ENCODE measurements at places on chromosomes 3 and 15.

DNA sequence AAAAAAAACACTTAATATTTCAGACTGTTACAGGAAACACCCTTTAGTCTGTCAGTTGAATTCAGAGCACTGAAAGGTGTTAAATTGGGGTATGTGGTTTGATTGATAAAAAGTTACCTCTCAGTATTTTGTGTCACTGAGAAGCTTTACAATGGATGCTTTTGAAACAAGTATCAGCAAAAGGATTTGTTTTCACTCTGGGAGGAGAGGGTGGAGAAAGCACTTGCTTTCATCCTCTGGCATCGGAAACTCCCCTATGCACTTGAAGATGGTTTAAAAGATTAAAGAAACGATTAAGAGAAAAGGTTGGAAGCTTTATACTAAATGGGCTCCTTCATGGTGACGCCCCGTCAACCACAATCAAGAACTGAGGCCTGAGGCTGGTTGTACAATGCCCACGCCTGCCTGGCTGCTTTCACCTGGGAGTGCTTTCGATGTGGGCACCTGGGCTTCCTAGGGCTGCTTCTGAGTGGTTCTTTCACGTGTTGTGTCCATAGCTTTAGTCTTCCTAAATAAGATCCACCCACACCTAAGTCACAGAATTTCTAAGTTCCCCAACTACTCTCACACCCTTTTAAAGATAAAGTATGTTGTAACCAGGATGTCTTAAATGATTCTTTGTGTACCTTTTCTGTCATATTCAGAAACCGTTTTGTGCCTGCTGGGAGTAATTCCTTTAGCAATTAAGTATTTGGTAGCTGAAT, 17.9 kb downstream of the TMEM43 start:
- no peak for DNase-seq

- DNase-seq, result no peak
Observed at GRCh38 chr15:61644550-61644949, 415.4 kb upstream of the RORA start.

DNA sequence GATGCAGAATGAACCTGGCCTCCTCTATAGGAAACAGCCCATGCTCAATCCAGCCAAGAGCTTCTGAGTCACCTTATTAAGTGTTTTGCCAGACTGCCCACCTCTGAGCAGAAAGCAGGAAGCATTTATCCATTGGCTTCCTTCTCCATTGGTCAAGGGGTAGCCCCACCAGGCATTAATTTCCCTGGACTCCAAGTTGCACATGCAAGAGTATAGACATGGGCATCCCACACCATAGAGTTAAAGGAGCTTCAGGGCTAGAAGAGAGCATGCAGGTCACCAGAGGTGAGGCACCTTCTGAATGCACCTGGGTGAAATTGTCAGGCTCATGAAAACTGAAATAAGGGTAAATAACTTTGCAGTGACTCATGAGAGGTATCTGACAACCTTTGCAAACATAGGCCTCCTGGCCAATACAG, 230.8 kb upstream of the STAC start:
- no peak for DNase-seq

GRCh38 chr3:74842141-74842540, 227.7 kb upstream of the CNTN3 start:
- DNase-seq, result no peak

DNA sequence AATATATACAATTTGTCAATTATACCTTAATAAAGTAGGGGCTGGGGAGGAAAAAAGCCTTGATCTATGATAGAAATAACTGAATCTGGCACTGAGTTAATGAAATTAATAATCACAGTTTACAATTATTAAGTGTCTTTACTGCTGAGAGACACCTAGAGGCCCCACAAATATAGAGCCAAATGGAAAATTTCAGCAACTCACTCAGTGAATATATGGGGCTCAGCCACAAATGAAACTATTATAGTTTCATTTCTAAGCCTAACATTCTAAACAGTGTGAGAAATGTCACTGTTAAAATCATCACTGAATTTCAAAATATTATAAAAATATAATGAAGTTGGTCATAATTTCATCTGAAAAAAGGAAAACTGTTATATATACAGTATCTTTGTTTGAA, 40.3 kb downstream of the GNB4 start:
- no peak for DNase-seq

DNA sequence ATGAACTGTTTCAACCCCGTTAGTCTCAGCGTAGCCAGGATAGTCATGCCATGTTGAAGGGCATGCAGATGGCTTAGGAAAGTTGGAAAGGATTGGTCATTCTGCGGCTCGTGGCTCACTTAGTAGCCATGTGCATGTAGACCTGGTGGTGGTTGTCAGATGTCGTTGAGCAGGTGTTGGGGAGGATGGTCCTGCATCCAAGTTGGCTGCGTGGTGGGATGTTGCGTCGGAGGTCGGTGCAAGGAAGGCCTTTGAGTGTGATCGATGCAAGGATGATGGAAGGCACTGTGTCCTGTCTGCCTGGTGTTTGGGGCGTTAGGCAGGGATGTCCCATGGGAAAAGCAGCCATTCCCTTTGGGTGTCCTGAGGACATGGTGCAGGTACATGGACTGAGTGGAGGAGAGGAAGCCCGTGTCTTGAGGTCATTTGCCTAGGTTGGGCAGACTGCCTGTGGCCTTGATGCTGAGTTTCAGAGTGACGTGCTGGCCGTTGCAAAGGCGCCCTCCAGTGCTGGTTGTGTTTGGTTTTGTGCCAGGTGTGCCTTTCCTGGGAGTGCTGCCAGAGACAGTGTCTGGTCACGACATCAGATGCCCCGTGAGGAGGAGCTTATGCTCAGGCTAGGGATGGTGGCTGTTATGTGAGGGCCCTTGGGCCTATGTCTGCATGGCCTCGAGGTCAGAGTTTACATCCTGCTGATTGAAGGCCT, 103.4 kb downstream of the SNRPN start:
- DNase-seq, result no peak

- DNase-seq, result no peak
Observed at GRCh38 chr15:73925848-73926218, 429 bp upstream of the LOXL1 start.

- DNase-seq, result no peak
Observed at GRCh38 chr15:39622660-39623516, 42.0 kb downstream of the THBS1 start.

GRCh38 chr3:46928282-46928681, 48.3 kb downstream of the CCDC12 start:
- DNase-seq, result no peak

DNA sequence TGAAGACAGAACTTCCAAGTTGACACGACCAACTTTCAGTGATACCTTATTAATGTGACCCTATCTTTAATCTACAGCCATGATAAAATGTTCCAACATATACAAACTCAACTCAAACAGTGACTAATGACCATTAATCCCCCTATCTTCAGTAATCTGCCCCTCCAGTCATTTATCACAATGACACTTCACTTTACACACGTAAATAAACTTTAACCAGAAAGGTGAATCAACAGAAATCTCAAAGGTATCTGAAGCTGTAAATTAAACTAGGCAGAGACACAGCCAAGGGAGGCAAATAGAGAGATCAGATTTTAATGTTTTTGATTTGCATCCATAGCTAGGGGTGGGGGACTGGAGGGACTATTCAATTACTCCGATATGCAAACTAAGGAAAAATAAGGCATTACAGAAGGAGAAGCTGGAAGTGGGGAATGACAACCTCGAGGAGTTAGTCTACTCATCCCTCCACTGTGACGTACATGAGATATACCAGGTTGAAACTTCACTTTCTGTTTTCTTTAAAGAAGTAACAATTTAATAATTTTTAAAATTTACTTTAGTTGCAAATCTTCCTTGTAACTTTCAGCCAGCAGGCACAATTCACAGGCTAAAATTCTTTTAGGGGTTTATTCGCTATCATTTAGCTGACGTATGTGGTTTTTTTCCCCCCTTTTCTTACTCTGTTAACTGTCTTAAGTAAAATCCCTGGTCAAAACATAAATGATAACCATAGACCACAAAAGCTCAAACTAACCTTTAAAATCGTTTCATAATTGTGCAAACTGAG, 751.0 kb downstream of the ROBO1 start:
- DNase-seq, result peak; percentile 44

DNA sequence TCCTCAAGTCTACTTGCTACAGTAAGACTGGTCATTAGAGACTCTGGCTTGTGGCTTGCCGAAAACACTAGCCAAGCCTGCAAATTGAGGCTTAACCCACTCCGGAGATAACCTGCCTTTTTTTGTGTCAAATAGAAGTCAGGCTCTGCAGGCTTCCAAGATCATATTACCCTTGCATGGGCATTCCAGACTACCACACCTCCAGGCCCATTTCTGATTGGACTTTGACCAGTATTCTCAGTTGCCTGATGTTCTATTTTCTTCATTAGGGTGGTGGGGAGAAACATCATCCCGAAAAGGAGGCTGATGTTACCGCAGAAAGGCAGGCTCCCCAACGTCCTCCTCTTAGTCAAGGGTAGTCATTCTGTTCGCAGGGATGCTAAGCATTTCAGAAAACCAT, 68.1 kb upstream of the FOXP1 start:
- DNase-seq, result no peak

DNA sequence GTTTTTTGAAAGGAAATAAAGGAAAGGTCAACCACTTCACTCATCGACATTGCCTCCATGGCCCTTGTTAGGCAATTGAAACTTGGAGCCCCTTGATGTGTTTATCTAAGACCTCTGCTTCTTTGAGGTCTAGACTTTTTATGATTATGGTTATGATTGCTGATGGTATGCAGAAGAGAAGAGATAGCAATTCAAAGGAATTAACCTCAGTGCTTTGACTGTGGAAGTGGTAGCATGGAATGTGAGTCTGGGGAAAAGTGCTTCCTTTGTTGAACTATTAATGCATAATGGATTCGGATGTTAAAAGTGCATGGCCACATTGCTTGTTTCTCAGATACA, 46.1 kb downstream of the FNDC3B start:
- DNase-seq, result no peak

DNA sequence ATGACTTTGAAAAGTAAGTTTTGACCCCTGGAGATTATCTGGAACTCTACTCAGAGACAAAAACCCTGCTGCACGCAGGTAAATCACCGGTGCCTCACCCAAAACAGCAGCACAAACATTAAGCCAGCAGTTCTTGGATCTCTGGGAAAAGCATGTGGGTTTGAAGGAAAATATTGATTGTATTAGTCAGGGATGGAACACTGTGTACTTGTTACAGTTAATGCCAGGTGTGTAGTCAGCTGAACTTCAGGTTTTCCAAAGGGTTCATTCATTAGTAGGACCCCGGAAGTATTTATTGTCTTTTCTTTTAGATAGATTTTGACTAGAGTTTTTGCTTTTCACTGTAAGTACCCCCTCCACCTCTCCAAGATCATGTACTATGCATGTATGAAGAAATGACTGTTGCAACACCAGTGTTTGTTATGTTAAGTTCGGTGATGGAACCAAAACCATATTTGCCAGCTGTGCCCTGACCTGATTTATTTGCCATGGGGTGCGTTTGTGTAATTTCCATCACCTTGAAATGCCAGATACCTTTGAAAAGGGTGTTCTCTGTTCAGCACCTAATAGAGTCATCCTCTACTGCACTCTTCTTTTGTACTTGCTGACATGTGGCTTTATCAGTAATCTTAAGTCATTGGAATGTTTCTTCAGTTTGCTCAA, 14.5 kb downstream of the ARHGEF26 start:
- DNase-seq, result peak; percentile 8

DNA sequence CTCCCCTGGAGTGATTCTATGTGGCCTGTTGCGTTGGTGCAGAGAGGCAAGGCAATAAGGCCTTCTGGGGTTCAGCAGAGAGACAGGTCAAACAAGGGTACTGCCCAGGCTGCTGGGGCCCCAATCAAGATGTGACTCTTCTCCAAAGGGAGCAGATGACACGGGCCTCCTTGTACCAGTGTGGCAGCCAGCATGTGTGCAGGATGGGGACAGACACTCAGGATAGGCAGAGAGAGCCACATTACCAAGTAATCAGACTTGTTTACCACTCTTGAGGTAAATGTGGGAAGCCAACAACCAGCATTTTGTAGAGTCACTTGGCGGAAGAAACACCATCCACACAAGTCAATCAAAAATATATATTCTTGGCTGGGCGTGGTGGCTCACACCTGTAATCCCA, 95.3 kb upstream of the DLG1 start:
- no peak for DNase-seq

DNA sequence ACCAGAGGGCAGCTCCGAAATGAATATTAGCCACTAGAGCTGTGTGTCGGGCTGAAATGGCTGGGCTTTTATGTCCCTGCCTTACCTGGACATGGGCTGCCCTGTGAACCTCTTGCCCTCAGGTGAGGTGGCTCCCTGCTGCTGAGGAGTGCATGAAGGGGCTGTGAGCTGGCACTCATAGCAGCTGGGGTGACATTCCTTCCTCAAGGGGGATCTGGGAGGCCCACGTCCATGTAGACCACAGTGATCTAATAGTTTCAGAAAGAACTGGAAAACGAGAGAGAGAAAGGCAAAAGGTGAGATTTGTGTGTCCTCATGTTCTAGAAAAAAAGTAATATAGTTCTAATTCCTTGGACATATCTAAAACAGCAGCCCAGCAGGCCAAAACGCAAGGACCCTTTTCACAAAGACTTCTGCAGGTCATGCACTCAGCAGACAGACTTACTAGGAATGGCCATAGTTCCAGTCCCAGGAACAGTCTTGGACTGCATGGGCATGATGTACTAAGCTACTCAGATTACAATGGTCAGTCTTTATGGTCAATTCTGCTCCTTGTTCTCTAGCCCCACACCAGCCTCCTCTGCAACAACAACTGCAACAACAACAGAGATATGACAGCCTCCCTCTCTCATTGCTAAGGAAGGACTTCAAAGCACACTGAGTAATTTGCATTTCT, 10.8 kb upstream of the SLC24A5 start:
- no peak for DNase-seq

- no peak for DNase-seq
Observed at GRCh38 chr3:128573160-128573559, 77.5 kb downstream of the RPN1 start.

- peak; percentile 49 for DNase-seq
Observed at GRCh38 chr15:34047893-34048775, 9.1 kb upstream of the AVEN start.

DNA sequence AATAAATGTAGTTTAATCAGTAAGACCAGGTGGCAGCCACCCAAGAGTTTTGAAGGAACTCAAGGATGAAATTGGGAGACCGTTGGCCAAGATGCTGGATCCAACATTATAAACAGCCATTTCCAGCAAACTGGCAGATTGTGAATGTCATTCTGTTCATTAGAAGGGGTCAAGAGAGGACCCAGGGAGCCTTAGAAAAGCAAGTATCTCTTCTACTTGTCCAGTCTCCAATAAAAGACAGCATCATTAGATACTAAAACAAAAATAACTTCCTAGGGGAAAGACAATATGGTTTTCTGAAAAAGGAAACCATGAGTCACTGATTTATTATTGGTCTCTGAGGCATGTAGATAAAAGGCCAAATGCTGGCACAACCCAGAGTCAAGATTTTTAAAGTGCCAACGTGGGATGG, 67.9 kb downstream of the GADL1 start:
- peak; percentile 3 for DNase-seq

DNA sequence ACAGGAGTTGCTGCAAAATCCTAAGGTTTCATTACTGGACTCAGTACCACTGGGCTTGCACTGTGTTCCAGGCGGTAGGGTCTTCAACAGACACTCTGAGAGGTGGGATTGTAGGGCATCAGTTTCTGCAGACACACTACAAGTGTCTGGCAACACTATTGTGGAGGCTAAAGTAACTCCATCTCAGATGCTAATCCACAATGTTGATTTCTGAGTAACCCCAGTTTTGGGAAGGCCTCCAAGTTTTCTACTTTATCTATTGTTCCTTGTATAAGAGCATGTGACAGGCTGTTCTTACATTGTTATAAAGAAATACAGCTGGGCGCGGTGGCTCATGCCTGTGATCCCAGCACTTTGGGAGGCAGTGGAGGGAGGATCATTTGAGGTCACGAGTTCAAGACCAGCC, 2.5 kb upstream of the ABHD5 start:
- DNase-seq, result no peak
